ENCODE measurements at places on chromosomes 2 and 18.

GRCh38 chr2:171895786-171896185 is 1.7 kb upstream of the SLC25A12 start:
- no peak for DNase-seq

DNA sequence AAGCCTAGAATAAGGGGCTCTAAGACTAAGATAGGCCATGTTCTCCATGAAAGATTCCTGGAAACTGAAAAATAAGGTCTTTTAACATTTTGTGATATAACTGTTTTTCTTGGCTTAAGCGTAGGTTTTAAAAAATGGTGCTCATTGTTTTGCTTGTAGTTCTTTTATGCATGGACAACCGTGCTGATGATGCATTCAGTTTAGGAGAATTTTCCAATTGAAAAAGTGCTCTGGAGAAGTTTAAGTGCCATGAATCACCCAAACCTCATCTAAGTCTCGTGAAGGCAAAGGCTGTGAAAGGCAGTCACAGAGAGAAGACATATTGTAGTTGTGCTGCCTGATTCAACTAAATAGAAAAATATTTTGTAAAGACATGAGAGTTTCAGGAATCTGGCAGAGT is 111.8 kb upstream of the GAREM1 start:
- no peak for DNase-seq

DNA sequence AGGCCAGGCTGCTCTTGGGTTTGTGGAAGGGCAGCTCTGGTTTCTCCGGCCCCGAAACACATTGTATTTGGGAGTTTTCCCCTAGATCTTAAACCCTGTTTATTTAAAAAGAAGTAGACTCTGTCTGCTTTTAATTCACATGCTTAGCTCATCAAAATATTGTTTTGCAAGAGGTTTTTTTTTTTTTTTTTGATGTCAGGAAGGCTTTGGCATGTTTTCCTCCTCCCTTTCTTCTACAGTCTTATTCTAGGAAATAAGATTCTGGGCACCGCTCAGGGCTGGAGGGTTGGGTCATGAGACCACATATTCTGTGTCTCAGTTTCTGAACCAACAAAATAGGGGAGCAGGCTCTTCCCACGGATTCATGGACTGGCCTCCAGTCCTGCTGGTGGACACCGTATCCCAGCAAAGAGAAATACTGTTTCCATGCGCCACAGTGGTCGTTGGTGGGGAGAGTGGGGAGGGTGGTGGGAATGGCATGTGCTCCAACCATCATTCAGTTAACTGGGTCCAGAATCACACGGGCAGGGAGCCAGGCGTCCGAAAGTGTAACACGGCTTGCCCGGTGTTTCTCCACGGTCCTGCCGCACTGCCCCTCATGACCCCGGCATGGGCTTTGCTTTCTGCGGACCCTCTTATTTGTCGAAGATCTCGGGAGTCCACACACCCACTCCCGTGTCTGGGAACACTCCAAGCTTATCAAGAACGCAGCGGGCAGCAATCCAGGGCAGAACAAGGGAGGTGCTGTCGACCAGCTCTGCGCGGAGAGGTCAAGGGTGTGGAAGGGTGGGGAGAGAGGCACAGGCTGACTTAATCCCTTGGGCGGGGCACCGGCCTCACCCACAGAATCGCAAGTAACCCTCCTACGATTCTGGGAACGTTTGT is 176.7 kb downstream of the GLI2 start:
- no peak for DNase-seq

GRCh38 chr18:33916200-33916599 is 308.5 kb downstream of the NOL4 start:
- no peak for DNase-seq

GRCh38 chr18:24364177-24364576 is 33.4 kb downstream of the OSBPL1A start:
- DNase-seq = no peak

- DNase-seq = no peak
Measured at GRCh38 chr2:45794134-45794617, 142.7 kb downstream of the PRKCE start.

- DNase-seq = no peak
Measured at GRCh38 chr2:205644018-205644417, 38.3 kb upstream of the NRP2 start.

DNA sequence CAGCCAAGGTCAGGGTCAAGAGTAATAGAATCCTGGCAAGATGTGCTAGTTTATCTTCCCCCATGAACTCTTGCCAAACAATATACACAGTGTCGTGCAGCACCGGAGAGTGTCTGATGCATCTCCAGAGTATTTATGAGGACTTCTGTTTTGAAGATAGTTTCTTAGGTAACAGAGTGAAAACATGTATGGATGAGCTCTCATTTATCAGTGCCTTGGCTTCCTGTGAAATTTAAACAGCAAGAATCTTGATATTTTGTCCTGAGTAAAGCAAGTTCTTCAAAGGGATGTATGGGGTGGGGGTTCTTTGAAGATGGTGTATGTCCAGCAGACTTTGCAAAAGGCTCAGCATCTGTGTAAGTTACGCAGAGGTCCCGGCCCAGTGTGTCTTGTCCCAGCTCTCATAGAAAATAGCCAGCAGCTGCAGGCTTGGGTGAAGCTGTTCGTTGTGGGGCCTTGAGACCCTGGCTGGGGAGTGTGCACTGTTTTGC is 361.0 kb upstream of the NT5C1B start:
- DNase-seq = no peak

DNA sequence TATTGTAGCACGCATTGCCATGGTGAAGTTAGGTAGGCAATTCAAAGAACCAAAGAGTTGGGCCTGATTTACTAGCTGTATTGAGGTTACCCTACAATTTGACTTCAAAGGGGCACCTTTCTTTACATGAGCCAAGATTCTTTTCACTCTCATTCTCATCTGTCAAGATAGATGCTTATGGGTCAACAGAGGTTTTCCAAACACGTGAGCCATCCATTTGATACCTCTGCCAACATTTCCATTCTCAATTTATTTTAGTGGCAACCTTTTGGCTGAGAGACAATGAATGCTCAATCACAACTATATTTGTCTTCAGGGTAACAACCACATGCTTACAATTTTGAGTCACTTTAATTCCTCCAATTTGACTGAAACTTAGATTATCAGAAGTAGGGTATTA is 370.6 kb upstream of the CDH20 start:
- DNase-seq = no peak

GRCh38 chr18:8841781-8842485 is 136.6 kb downstream of the MTCL1 start:
- no peak for DNase-seq

GRCh38 chr2:159863526-159864160 is 65.6 kb upstream of the CD302 start:
- DNase-seq = no peak

GRCh38 chr18:77560341-77560992 is 310.8 kb downstream of the GALR1 start:
- DNase-seq = no peak

DNA sequence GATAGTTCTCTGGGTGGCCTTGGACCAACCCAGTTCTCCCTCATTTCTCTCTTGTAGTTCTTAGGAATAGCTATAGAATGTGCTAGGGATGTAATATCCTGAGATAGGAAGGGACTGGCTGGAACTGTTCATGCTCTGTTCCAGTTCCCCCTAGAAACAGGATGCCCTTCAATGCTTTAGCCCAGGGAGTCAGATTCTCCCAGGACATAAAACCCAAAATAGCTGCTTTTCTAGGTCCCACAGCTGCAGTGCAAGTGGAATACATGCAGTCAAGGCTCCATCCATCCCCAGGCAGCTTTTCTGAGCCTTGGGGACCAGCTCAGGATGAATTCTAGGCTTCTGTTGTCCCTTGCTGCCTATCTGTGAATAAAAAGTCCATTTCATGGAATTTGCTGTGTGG is 257.3 kb upstream of the CTAGE1 start:
- DNase-seq = no peak

DNA sequence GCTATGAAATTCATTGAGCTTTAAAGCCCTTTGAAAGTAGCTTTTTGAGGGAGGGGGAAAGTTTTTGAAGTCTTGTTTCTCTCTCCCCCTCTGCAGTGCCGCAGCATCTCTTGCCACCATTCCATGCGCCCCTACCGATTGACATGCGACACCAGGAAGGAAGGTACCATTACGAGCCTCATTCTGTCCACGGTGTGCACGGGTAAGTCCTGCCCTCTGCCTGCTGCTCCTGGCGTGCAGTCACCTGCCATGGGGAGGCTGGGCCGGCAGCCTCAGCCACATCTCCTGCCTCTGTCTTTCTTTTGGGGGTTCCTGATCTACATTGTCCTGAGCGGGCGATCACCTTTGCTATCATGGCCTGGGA is 191.6 kb downstream of the GLI2 start:
- no peak for DNase-seq

DNA sequence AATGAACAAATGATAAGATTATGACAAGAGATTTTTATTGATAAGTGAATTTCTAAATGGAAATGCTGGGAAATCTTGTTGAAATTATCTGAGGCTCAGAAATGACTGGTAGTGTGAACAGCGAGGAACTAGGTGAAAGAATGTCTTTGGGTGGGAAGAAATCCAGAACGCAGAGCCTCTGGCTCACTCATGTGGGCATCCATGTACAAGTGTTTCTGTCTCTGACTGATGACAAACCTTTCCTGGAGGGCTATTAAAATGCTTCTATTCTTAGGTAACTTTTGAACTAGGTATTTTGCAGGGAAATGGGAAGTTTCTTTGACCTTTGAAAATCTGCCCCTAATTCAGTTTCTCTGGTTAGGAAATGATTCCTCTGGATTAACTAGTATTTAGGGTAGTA is 598.6 kb downstream of the SLC4A3 start:
- no peak for DNase-seq

DNA sequence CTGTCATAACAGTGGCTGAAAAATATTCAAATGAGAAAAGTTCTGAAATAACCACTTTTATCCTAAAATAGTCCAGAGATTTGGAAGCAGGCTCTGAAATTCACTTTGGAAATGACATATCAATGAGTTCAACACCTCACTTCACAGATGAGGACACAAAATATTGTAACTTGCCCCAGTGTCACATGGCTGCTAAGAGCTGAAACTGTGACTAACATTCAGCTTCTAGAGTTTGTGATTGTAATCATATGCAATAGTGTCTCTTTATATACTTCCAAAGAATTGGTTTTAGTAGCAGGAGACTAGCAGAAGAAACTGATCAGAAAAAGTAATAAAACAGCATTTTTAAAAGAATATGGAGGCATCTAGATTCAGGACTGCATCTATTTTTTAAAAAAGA is 52.1 kb downstream of the SFT2D3 start:
- DNase-seq = no peak

All from stimulated activated naive B cell treated with anti-CD40 and anti-IgM and Interleukin-4, amounts not matched to agents 10 μg/mL and 1 μg/mL and 100 μg/mL, for 72 hours (primary cell).